ENCODE measurements at places on chromosomes 5 and 9. TPM values are rescaled to one million over a fixed set of nuclear protein-coding genes. Genes with fewer than 3 reads are reported as not detected.

LYSMD3 gene
- 2.8 TPM for total RNA-seq

AK1 gene
- total RNA-seq = 85.0 TPM

GGTA1 gene
- total RNA-seq = not detected

NPR3 gene
- not detected for total RNA-seq

TTC33 gene
- total RNA-seq = 3.5 TPM

NEURL1B gene
- 0.79 TPM for total RNA-seq

PTCH1 gene
- total RNA-seq = 6.6 TPM

GABRA1 gene
- not detected for total RNA-seq

BARHL1 gene
- not detected for total RNA-seq

KLF4 gene
- total RNA-seq = 51.6 TPM

MORN5 gene
- total RNA-seq = not detected

CERT1 gene
- 4.9 TPM for total RNA-seq

ANXA1 gene
- 192 TPM for total RNA-seq

ASPN gene
- total RNA-seq = not detected

SPATA24 gene
- total RNA-seq = 10.4 TPM

RETREG1 gene
- 0.83 TPM for total RNA-seq

GPR150 gene
- not detected for total RNA-seq

DND1 gene
- total RNA-seq = 2.7 TPM

DEPDC1B gene
- 20.5 TPM for total RNA-seq

ADGRD2 gene
- not detected for total RNA-seq

SNCAIP gene
- not detected for total RNA-seq

CNTLN gene
- total RNA-seq = 1.1 TPM

SLC23A1 gene
- 0.39 TPM for total RNA-seq

CRB2 gene
- 0.78 TPM for total RNA-seq

NSUN2 gene
- 76.7 TPM for total RNA-seq

PCDHAC2 gene
- 0.10 TPM for total RNA-seq

SLC34A1 gene
- not detected for total RNA-seq

ANGPTL2 gene
- 0.29 TPM for total RNA-seq

NR4A3 gene
- 0.13 TPM for total RNA-seq

PCA3 gene
- not detected for total RNA-seq

SPACA9 gene
- total RNA-seq = 1.4 TPM

AHRR gene
- 5.4 TPM for total RNA-seq
